Dermis microvascular lymphatic vessel endothelial cell (primary cell): ENCODE measurements at places on chromosomes 6 and 20.

GRCh38 chr6:131954059-131954774 is 3.0 kb upstream of the CCN2 start:
- DNase-seq = no peak

- no peak for DNase-seq
Observed at GRCh38 chr6:135261872-135262725, 81.0 kb downstream of the MYB start.

DNA sequence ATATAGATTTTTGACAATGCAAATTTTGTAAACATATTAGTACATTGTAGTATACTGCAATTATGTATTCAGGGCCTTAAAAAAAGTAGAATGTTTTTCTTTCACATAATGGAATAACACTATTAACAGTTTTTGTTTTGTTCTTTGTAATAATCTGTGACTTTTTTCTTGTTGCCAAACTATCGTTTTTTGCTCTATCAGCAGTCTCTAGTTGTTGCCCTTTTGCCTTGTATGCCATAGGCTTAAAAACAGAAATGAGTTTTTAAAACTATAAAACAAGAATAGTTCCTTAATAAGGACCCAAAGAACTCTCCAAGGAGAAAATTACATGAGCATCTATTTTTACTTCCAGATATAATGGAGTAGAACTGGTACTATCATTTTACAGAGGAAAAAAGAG is 29.5 kb downstream of the REPS1 start:
- DNase-seq = no peak

- no peak for DNase-seq
Observed at GRCh38 chr6:56483929-56484328, 158.8 kb downstream of the DST start.

DNA sequence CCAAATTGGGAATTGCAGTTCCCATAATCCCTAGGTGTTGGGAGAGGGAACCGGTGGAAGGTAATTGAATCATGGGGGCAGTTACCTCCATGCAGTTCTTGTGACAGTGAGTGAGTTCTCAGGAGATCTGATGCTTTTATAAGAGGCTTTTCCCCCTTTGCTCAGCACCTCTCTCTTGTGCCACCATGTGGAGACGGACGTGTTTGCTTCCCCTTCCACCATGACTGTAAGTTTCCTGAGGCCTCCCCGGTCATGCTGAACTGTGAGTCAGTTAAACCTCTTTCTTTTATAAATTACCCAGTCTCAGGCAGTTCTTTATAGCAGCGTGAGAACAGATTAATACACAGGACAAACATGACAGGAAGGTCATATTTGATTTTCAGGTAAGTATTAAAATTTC is 25.3 kb upstream of the HECA start:
- DNase-seq = peak; percentile 5

- DNase-seq = no peak
Observed at GRCh38 chr6:110042670-110043296, 64.7 kb downstream of the GPR6 start.

DNA sequence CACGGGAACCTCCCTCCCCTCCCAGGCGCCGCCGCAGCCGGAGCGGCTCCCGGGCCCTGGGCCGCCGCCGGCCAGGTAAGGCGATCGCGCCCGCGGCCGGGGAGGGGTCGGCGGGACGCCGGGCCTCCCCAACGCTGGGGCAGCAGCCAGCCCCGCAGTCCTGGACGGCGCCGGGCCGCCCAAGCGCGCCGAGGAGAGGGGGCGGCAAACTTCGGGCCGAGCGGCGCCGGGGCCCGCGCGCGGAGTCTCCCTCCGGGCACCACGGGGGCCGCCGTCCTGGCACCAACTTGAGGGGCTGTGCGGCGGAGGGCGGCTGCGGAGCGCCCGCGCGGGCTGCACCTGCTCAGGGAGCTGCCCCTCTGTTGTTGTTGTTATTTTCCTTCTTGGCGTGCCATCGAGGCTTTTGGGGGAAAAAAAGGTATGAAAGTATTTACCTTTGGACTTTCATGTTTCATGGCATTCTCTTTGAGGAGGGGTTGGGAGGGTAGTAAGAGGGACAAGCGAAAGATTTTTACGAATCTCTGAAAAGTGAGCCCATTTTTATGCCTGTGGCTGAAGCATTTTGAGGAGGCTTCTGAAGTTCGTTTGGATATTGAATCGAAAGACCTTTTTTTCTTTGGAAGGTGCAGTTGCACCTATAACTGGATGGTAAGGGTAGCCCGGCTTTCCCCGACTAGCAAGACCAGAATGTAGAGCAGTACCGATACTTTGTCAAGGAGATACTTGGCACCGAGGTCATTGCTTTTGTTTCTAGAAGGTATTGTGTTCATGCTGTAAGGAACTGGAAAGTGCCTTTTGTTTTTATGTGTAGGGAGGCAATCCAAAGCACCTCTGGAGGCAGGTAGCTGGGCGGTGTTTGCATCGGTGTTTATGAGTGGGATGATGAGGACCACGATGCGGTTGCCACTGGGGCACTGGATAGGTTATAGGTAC is at the start of gene RNF182:
RNF182 (plus strand) TSS at position 4 of the 933 bp plus-strand sequence. CDS start 52,168 bp downstream, outside the sequence.
- DNase-seq = no peak

DNA sequence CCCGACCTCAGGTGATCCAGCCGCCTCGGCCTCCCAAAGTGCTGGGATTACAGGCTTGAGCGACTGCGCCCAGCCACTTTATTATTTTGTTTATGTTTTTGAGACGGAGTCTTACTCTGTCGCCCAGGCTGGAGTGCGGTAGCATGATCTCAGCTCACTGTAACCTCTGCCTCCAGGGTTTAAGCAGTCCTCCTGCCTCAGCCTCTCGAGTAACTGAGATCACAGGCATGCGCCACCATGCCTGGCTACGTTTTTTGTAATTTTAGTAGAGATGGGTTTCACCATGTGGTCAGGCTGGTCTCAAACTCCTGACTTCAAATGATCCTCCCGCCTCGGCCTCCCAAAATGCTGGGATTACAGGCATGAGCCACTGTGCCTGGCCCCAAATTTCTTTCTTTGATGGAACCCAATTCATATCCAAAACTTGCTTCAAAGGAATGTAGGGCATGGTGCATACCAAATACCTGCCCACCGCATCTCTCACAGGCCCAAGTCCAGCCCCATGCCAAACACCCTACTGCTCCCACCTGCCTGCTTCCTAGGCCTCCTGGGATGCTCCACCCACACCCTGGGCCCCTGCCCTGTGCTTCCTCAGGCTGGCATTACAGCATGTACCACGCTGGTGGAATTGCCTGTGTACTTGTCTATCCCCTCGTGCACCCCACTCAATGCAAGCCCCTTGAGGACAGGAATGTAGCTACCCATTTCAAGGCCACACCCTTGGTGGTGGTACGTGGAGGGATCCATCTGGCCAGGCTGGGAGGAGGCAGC is 4.9 kb upstream of the HMGA1 start:
- DNase-seq = no peak

- peak; percentile 16 for DNase-seq
Observed at GRCh38 chr20:44460795-44461141, 14.9 kb upstream of the TTPAL start.

DNA sequence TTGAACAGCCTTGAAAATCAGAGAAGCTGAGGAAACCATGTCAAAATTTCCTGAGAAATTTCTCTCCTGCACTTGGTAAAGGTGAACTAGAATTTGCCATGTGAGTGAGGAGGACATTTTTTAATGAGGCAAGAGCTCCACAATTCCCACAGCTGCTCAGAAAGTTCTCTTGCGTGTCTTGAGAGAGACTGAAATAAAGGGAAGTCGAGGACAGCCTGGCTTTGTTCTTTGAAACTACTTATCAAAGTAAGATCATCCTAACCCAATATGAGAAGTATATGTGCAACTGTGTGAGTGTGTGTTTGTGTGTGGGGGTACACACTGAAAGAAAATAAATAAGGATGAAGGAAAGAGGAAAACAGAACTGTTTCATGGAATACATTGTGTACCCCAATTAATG is 163.4 kb downstream of the SLC24A3 start:
- DNase-seq = no peak
